HAP-1 (cell line): ENCODE measurements at places on chromosomes 3 and 15.

DNA sequence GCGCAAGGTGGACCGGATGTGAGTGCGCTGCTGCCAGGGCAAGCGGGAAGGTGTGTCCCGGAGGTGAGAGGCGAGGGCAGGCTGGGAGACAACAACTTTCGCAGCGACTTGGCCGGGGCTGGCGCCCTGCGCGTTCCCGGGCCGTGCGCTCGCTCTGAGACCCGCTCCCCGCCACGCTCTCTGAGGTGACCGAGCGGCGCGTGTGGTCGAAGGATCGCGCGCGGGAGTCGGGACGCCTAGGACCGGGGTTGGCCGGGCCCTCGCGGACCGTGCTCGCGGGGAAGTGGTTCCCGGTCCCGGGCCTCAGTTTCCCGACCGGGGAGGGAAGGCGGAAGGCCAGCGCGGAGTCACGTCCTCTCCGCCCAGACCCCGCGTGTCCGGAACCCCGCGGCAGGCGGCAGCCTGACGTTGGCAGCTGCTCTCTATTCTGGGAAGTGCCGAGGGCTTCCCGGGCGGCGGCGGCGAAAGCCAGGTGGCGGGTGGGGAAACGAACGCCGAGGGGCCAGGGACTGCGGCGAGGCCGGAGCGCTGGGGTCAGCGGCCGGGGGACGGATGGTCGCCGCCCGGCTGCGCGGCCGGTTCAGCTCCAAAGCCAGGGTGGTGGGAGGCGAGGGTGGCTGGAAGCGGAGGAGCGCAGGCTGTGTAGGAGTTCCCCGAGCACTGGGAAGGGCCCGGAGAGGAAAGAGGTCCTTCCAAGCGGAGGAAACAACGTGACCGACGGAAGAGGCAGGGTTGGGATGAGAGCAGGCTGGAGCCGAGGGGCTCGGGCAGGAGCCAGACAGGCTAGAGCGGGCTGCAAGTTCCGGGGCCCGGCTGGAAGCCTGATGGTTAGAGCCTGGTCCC lies 1.0 kb upstream of the IGF2BP2 start:
- peak; percentile 43 for DNase-seq

GRCh38 chr15:80506286-80506893 lies 102.2 kb downstream of the ARNT2 start:
- no peak for DNase-seq

GRCh38 chr3:107676469-107677309 lies 153.9 kb downstream of the BBX start:
- no peak for DNase-seq

- DNase-seq: peak; percentile 77
Measured at GRCh38 chr15:38254051-38254883, 1.6 kb downstream of the SPRED1 start.

DNA sequence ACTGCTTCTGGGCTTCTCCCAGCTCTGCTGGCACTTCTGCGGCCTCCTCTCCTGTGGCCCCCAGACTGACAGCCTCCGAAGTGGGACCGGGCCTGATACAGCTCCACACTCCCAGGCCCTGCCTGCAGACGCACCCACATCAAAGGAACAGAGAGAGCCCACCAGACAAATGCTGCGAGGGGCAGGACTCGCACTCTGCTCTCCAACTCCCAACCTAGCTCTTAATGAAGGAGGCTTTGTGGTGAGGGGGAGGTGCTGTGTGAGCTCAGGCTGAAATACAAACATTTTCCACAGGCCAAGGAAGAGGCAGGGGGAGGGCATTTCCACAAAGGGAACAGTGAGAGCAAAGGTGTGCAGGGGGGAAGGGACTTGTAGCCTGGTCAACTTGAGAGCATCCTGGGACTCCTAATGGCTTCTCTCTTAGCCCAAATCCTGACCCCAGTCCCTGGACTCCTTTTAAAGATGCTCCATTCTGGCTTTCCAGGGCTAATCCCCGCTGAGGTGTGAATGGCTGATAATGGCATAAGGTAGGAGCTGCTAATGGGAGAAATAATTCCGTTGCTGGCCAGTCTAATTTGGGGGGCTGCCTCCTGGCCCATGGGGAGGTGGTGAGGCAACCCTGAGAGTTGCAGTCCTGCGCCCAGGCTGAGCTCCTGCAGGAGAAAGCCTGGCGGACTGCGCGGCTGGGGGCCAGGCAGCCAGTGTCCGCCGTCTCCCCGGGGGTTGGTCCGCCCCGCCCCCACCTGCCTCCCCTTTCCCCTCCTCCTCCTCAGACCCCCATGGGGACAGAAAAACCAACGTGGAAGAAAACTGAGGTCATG lies 9.6 kb downstream of the LINGO1 start:
- no peak for DNase-seq

DNA sequence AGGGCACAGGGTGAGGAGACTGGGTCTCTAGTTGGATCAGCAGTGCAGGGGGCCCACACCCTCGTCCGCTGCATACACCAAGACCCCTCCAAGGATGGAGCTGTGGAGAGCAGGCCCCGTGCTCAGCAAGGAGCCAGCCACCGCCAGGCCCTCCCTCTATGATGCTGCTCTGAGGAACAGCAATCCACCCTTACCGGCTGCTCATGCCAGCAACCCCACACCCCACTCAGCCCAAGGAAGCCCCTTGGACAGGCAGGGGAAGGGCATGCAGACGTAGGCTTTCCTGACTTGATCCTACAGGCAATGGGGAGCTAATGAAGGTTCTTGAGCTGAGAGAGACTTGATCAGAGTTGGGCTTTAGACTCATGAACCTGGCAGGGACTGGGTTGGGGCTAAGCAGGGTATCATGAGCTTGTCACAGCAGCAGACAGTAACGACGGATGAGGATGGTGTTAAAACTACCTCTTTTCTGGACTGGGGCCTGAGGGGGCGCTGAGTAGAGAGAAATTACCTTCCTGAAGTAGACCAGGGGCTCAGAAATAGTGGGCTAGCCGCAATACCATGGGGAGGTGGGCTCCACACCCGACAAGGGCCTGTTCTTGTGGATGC lies 50.5 kb upstream of the FGD5 start:
- DNase-seq: no peak

GRCh38 chr3:107368654-107369398 lies 8.4 kb upstream of the CCDC54 start:
- no peak for DNase-seq

DNA sequence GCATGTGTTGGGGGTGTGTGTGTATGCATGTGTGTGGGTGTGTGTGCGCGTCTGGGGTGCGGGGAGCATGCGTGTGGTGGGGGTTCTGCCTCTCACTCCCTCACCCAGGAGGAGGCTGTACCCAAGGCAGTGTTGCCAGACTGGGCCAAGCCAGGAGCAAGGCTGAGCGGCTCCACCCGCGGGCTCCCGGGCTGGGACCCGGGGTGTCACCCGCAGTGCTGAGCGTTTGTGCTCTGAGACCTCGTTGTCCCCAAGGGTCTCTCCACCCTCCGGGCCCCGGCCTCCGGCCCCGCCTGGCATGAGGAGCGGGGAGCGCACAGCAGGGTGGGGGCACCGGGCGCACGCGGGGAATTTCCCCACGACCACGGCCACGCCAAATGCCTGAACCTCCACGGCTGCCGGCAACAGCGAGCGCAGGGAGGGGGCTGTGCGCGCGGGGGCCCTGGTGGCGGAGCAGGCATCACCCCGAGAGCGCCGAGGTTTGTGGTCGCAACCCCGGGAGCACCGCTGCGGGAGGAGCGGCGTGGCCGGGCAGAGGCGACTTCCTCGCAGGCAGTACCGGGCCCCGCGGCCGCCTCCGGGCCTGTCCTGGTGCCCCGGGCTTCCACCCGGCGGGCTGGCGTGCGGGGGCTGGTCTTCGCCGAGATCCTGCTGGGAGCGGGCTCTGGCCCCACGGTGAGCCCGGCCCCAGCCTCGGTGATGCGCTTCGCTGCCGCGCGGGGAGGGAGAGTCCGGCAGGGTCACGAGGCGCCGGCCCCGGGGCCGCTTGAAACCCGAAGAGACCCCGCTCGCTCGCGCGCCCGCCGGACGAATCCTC lies 7.4 kb upstream of the OCA2 start:
- DNase-seq: no peak

GRCh38 chr15:60815321-60815720 lies 336.4 kb upstream of the ICE2 start:
- no peak for DNase-seq

- no peak for DNase-seq
Measured at GRCh38 chr3:40718209-40718608, 193.4 kb downstream of the ZNF621 start.

DNA sequence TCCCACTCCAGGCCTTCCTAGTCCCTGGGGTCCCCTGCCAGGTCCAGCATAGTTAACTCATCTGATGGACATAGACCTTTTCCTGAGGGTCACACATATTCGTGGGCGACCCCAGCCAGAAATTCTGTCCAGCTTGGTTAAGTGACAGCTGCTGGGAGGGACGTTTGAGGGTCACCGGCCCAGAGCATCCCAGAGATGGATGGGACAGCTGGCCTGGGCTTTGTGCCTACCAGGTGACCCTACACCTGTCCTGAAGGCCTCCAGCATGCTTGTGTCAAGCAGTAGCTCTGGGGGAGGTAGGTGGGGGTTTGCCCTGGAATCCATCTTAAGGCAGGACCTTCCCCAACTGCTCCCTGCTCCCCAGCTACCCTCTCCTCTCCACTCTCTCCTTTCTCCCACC lies 9.1 kb upstream of the DAG1 start:
- DNase-seq: no peak
